ENCODE measurements at places on chromosomes 6 and 20.

- DNase-seq: no peak
Observed at GRCh38 chr6:75613056-75613501, 11.4 kb downstream of the SENP6 start.

- no peak for DNase-seq
Observed at GRCh38 chr6:37821446-37821845, 1.9 kb downstream of the ZFAND3 start.

GRCh38 chr6:136527831-136528230 is 22.4 kb downstream of the MAP7 start:
- no peak for DNase-seq

- DNase-seq: no peak
Observed at GRCh38 chr6:39029156-39030011, 19.2 kb upstream of the GLP1R start.

- no peak for DNase-seq
Observed at GRCh38 chr6:36430351-36430750, 12.3 kb downstream of the PXT1 start.

- no peak for DNase-seq
Observed at GRCh38 chr20:12072221-12072953, 154.7 kb downstream of the BTBD3 start.

DNA sequence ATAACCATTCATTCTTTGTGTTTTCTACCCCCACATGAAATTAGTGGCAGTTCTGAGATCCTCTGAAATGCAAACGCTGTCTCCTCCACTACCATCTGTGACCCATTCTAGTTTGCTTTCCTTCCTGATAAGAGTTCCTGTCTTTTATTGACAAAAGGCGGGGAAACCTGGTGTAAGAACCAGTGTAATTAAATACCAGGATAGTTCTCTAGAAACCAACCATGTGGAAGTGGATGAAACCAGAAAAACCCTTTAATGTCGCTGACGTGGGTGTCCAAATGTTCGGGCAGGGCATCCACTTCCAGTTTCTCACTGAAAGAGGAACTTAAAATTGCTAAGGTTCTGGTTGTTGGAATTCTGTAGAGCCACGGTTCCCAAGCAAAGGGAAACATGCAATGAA is 79.1 kb downstream of the TNFRSF21 start:
- DNase-seq: no peak

GRCh38 chr6:108669673-108670072 is 109.0 kb downstream of the FOXO3 start:
- DNase-seq: no peak

- no peak for DNase-seq
Observed at GRCh38 chr6:128235556-128235955, 284.8 kb downstream of the PTPRK start.

- DNase-seq: no peak
Observed at GRCh38 chr6:358847-359246, 32.7 kb upstream of the IRF4 start.

DNA sequence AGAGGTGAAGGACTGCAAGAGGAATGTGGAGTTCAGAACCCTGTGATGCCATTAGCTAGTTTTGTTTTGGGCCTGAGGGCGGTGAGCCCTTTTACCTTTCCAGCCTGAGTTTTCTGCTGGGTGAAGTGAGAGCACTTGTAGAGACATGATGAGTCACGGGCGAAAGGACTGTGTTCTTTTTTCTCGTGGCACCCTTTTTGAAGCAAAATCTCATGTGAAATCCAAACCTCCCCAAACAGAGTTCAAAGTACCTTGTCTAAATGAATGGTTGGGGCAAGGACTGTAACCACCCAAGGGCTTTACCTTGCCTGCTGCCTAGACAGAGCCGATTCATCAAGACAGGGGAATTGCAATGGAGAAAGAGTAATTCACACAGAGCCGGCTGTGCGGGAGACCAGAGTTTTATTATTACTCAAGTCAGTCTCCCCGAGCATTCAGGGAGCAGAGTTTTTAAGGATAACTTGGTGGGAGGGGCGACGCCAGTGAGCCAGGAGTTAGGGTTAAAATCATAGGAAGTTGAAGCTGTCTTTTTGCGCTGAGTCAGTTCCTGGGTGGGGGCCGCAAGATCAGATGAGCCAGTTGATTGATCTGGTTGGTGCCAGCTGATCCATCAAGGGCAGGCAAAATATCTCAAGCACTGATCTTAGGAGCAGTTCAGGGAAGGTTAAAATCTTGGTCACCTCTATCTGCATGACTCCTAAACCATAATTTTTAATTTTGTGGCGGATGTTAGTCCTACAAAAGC is 25.8 kb downstream of the SAMD5 start:
- no peak for DNase-seq

- peak; percentile 31 for DNase-seq
Observed at GRCh38 chr20:4813076-4813862, 91.6 kb downstream of the PRND start.

DNA sequence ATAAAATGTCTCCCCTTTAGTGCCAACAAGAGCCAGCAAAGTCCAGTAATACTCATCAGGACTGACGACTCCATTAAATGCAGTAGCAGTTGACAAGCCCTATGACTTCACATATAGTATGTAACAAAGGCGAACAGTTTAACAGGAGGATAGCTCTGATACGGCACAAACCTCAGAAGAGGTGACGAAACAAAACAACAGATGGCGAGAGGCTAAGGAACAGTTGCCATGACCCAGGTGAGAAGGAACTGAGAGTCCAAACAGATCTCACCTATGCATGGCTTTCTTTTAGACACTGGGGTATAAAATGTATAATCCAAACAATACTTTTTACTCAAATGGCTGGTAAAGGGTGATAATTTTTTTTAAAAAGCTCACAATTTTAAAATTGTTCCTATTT is 37.1 kb downstream of the SYNE1 start:
- DNase-seq: no peak

- peak; percentile 36 for DNase-seq
Observed at GRCh38 chr6:89045011-89045387, 35.6 kb upstream of the PNRC1 start.

GRCh38 chr6:88865275-88865674 is 98.1 kb downstream of the RNGTT start:
- DNase-seq: no peak

DNA sequence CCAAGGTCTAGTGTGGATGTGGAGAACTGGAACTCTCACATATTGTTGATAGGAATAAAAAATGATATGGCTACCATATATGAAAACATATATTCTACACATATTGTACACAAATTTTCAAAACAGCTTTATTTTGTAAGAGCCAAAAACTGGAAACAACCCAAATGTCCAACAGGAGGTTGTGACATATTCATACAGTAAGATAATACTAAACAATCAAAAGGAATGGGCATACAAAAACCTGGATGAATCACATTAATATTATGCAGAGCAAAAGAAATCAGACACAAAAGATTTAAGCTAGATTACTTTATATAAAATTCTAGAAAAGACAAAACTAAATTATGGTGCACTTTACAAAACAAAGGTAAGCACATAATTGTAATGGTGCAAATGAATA is 223.9 kb downstream of the SIM1 start:
- no peak for DNase-seq

- DNase-seq: no peak
Observed at GRCh38 chr6:25336996-25337395, 57.8 kb downstream of the CARMIL1 start.

DNA sequence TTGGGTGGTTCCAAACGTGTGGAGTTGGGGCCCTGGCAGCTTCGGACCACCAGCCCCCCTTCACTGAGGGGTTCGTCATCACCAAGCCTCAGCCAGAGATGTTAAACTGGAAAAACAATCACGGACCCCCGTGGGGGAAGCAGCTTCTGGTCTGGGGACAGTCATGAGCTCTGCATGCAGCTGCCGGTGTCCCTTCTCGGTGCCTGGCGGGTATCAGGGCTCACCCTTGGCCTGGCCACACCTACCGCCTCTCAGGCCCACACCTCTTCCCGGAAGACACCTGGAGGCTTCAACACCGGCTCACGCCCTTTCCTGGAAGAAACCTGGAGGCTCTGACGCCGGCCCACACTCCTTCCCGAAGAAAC is 77.8 kb upstream of the BHLHE23 start:
- DNase-seq: no peak

GRCh38 chr6:36204068-36204753 is 7.7 kb downstream of the BRPF3 start:
- DNase-seq: no peak

GRCh38 chr6:323730-324088 is 31.4 kb downstream of the DUSP22 start:
- no peak for DNase-seq

DNA sequence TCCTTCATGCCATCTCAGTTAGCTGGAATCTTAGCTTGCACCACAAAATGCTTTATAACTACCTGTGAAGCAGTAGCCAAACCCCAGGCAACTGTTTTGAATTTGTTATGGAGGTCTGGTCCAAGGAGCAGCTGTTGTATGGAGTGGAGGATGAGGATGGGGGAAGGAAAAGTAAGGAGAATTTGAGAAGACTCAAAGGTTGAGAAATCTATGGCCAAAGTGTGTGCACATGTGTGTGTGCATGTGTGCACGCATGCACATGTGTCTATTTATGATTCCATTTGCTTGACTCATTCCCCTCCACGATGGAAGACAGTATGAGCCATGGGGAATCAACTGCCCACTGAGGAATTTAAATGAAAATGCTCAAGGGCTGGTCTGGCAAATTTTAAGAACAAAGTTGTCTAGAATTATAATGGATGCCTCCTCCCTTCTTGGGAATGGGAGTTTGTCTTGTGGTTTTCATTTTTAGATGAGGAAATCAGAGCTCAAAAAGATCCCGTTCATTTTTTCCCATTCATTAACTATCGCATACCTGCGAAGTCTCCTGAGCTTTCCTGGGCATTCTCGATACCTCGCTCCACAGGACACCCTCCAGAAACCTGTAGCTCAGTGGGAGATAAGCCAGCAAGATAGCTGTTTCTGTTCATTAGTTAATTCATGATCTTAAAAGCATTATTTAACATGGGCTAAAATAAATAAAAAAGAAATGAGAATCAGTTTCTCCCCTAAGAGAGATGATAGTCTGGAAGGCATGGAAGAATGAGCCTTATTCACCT is 152.3 kb upstream of the NEDD9 start:
- DNase-seq: no peak

DNA sequence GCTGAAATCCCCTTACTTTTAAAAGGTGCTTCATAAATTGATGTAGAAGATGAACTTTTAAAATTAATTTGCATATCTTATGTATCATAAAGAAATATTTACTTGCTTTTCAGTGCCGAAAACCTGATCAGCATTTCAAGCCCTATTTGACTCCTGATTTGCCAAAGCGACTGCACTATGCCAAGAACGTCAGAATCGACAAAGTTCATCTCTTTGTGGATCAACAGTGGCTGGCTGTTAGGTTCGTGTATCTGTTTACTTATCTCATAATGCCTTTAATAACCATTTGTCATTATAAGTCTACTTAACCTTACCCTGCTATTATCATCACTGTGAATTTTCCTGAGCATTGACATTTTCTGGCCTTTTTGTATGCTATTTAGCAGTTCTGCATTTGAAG is 7.8 kb downstream of the OR2A4 start:
- DNase-seq: no peak

GRCh38 chr20:25675161-25675560 is 21.5 kb downstream of the ZNF337 start:
- no peak for DNase-seq

DNA sequence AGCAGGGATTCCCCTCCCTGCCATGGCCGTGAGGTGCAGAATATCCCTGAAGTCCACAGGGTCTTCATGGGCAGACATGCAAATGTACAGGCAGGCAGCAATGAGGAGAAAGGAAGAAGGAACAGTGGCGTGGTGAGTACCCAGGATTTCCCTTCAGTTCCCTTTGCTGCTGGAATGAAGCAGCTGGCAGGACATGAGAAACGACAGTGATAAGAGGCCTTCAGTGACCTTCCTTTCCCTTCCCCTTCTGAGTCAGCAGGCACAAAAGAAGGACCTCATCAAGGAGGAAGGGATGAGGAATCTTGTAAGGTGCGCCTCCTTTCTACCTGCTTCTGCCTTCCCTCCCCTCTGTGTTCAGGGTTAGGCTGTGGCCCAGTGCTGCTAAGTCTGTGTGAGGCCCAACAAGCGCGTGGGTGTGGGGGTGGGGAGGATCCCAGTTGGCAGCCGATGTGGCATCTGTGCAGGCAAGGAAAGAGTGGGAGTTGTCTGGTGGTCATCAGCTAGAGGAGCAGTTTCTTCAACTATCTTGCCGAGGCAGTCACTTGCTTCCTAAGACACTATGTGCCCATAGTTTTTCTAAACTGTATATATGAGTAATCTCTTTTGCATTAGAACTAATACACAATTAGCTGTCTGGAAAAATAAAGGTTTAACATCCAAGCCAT is 29.5 kb upstream of the FBXO9 start:
- DNase-seq: no peak

- DNase-seq: no peak
Observed at GRCh38 chr6:103404799-103405198, 1454.9 kb downstream of the HACE1 start.

DNA sequence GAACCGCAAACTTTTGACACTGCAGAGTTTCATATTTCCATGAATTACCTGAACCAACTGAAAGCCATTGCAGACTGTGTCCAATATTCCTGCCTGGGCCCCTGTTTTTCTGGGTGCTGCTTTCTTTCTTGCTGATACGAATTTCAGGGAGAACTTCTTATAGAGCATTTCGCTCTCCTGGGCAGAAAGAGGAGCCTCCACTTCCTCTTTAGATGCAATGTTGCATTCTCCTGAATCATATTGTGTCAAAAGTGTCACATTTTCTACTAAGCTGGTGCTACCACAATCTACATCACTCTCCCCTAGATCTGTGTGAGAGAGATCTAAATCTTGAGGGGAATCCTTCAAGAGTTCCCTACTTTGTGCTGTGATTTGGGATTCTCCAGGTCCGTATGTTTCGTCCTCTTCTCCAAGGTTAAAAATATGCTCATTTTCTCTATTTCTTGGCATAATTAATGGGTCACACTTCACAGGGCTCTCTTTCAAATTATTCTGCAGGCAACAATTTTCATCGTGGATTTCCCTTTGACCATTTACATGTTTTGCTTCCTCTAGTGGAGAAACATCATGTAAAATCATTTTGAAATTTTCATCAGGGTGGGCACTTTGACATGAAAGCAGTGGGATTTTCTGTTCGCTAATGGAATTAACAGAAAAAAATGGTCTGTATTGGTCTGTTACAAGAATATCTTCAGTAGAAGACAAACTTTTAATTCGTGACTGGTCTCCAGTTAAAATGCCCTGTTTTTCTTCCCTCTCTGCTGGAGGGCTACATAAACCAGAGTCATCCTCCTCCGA is 102.3 kb downstream of the DST start:
- DNase-seq: no peak

- DNase-seq: no peak
Observed at GRCh38 chr20:13671512-13671911, 32.8 kb upstream of the TASP1 start.

DNA sequence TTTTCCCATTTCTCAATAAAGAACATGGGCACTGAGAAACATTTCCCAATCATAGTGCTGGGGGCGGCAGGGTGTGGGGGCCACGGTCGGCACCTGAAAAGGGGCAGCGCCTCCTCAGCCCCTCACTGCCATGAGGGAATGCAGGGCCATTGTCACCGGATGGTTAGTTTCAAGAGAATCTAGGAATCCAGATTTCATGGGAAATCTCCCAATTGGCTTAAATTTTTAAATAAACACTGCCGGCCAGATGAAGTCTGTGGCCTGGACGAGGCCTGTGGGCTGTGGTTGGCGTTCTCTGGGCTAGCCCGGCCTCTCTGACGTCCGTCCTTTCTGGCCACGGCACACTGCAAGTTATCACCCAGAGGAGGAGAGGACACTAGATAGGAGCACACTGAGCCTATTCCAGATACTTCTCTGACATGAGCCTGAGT is 25.6 kb downstream of the MANBAL start:
- no peak for DNase-seq

- no peak for DNase-seq
Observed at GRCh38 chr6:154071711-154072110, 32.7 kb downstream of the OPRM1 start.
